Activated CD4-positive, CD25-positive, alpha-beta regulatory T cell treated with anti-CD3 and anti-CD28 coated beads, Interleukin-2, amount 50 U/mL, for 72 hours (primary cell): ENCODE measurements at places on chromosomes 13 and 19.
A peak's percentile ranks its signal among the peaks of the same experiment; 100 is the strongest.

- no peak for DNase-seq
Observed at GRCh38 chr19:1265615-1266128, 3.5 kb upstream of the CIRBP start.

GRCh38 chr13:23685416-23685815 lies 115.2 kb downstream of the TNFRSF19 start:
- no peak for DNase-seq

- DNase-seq = no peak
Observed at GRCh38 chr19:11047866-11048265, 41.4 kb upstream of the LDLR start.

- DNase-seq = no peak
Observed at GRCh38 chr13:112586334-112586960, 1.5 kb downstream of the TUBGCP3 start.

GRCh38 chr13:22173610-22174009 lies 502.7 kb downstream of the FGF9 start:
- DNase-seq = no peak

GRCh38 chr19:14002571-14003250 lies 3.4 kb downstream of the RFX1 start:
- no peak for DNase-seq

GRCh38 chr19:1811942-1812425 lies at the start of gene ATP8B3:
Gene ATP8B3, minus strand, starts transcription at chr19:1812276. Its CDS starts 540 bp downstream, at chr19:1811736.
- no peak for DNase-seq

- DNase-seq = peak; percentile 63
Observed at GRCh38 chr19:54517483-54517882, 14.9 kb downstream of the LAIR2 start.

GRCh38 chr19:35408284-35409171 lies 37.7 kb downstream of the GPR42 start:
- no peak for DNase-seq

DNA sequence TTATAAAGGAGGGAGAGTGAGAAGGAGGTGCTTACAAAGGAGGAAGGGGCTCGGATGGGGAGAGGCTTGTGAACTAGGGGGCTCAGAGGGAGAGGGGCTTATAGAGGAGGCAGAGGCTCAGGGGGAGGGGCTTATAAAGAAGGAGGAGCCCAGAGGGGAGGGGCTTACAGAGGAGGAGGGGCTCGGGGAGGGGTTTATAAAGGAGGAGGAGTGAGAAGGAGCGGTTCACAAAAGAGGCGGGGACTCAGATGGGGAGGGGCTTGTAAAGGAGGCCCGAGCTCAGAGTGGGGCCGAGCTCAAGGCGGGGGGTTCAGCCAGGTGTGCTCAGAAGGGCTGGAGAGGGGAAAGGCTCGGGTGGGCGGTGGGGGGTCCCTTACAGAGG lies 500 bp downstream of the SMIM24 start:
- DNase-seq = no peak

GRCh38 chr13:74027161-74027779 lies 106.9 kb downstream of the KLF12 start:
- DNase-seq = no peak

- no peak for DNase-seq
Observed at GRCh38 chr13:107765724-107766401, 449.5 kb downstream of the LIG4 start.

- no peak for DNase-seq
Observed at GRCh38 chr13:32086366-32086765, 54.8 kb downstream of the FRY start.

DNA sequence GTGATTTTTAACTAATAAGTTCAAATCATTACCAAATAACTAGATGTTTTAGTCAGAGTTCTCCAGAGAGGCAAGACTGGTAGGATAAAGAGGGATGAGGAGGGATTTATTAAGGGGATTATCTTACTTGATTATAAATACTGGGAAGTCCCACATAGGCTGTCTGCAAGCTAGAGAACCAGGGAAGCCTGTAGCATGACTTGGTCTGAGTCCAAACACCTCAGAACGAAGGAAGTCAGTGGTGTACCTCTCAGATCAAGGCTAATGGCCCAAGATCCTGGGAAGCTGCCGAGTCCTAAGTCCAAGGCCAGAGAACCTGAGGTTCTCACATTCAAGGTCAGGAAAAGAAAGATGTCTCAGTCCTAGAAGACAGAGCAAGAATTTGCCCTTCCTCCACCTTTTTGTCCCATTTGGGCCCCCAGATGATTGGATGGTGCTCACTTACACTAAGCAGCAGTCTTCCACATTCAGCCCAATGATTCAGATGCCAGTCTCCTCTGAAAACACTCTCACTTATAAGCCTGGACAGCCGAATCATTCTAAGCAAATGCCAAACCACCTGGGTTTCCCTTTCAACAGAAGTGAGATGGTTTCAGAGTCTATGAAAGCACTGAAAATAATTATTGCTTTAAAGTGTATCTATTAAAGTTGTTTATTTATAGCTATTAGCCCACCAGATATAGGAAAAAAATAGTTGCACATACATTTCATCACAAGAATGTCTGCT lies 1599.2 kb downstream of the OLFM4 start:
- DNase-seq = no peak

- peak; percentile 42 for DNase-seq
Observed at GRCh38 chr13:24709186-24709913, 29.1 kb downstream of the ATP12A start.

DNA sequence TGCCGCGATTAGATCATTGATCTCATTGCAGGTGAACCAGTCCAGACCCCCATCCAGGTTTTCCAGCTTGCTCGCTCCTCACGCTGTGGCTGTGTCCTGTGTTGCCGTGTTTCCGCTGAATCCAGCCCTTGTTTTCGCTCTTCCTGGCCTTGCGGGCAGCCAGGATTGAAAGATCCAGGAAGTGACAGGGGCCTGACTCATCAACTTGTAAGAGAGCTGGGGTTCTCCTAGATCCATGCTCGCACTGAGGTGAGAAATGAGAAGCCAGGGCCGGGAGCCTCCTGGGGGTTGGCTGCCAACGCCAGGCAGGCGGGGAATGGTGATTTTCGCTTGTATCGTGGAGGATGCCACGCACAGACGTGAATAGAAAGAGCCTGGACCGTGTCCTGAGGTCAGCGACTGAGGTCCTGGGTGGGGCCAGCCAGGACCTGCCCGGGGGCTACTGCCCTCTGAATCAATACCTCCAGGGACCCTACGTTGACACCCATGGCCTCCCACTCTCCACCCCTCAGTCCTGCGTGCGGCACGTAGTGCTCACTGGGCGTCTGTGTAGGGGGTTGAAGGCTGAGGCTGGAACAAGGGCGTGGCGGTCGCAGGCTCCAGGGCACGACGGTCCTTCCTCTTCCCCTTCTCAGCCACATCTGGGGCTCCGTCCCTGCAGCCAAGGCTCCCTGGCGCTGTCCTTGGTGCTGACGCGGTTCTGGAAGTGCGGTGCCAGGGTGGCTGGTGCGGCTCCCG lies 7.3 kb upstream of the PTPRH start:
- no peak for DNase-seq

DNA sequence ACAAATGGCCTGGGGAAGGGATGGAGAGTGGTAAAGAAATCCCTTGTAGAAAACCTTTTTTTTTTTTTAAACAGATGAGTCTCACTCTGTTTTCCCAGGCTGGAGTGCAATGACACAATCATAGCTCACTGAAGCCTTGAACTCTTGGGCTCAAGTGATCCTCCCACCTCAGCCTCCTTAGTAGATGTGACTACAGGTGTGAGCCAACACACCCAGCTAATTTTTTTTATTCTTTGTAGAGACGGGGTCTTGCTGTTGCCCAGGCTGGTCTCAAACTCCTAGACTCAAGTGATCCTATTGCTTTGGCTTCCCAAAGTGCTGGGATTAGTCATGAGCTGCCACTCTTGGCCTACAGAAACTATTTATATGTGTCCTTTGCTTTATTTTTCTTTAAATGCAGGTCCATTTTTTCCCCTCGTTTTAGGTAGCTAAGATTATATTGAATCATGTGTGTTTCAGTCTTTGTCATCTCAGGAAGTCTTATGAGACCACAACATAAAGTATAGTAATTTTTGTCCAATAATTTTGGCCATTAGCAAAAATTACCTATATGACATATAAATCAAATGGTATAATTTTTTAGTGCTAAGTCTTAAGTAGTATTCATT lies 10.5 kb downstream of the LPAR6 start:
- DNase-seq = no peak
